ENCODE measurements at places on chromosomes 6 and 20.

DNA sequence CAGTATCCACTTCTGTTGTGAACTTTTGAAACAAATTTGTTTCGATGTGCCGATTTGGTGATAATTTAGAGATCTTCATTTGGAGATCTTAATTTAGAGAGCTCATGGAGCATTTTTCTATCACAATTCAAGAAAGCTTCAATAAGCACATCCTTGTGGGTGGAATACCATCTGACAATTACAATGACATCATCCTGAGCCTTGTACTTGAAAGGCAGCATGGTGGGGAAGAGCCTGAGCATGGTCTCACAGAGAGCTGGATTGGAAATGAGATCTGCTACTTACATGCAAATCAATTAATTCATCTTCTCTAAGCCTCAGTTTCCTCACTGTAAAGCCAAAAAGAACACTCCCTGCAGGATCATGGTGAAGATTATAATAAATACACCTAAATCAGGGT, 75.9 kb downstream of the FRK start:
- DNase-seq: no peak

GRCh38 chr6:43983632-43984031, 143.6 kb downstream of the MRPL14 start:
- no peak for DNase-seq

DNA sequence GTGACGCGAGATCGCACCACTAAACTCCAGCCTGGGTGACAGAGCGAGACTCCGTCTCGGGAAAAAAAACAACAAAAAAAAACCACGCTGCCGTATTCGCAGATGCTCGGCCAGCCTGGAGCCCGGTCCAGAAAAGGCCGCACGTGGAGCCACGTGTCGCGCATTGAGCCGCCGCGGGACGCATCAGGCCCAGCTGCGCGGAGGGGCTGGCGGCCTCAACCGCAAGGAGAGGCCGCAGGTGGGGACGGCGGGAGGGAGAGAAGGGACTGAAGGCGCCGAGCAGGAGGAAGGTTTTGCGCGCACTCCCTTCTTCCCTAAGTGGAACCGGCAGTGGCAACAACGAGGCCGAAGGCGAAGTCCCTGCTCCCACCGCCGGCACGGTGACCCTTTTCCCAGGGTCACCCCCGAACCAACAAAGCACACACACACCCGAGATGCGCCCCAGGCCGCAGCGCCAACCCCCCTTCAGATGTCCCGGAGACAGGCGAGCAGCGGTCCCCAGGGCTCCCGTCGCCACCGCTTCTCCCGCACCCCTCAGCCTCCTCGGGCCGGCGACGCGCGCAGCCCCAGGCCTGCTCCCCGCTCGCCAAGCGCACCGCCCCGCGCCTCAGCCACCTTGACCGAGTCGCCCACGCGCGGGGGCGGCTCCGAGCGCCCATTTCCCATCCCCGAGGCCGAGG, 681 bp downstream of the SYCP2 start:
- DNase-seq: no peak

DNA sequence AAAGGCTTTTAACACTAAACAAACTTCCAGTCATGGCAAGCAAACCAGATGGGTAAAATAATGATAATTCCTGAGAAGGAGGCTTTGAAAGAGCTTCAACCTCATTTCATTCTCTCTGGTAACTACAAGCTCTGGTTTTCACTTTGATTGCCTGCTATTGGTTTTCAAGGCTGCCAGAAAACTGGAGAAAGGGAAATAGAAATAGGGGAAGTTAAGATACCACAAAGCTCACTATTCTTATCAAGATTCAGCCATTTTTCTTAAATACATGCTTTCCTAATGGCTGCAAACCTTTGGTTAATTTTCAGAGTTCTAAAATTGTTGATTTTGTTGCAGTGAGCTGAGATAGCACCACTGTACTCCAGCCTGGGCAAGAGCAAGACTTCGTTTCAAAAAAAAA, 42.5 kb upstream of the NELFCD start:
- no peak for DNase-seq
